ENCODE measurements at places on chromosomes 16 and 17.

GRCh38 chr17:17098551-17099179 is 56.4 kb downstream of the MPRIP start:
- DNase-seq, result no peak

DNA sequence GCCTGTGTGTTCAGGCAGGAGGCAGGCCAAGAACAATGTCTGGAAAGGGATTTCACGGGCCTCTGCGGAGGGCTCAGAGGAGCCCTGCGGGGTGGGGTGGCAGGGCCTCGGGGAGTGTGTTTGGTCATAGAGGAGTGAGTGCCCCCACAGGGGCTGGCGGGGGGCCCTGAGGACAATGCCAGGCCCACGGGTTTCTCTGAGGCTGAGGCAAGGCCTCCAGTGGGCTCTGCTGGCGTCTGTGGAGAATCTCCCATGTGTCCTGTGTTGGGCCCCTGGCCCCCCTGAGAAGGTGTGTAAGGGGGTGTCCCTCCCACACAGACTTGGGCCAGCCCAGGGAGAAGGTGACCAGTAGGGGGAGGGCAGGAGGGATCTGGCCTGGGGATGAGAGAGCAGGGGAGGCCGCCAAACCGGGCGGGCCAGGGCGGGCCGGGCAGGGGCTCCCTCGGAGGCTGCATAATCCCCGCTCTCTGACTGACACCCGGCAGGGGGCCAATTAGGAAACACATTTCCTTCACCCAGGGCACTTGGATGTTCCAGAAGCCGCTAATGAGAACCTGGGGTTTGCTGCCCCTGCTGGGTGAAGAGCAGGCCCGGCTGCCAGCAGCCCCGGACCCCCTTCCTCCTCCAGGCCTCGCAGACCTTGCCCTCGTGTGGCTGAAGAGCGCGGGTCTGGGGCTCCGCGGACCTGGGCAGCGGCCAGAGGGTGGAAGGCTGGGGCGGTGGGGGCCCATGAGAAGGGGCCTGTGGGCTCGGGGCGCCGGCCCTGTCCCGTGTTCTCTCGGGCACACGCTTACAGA is 204.2 kb downstream of the NTN1 start:
- no peak for DNase-seq

GRCh38 chr16:76913046-76913445 is 277.9 kb upstream of the MON1B start:
- no peak for DNase-seq

DNA sequence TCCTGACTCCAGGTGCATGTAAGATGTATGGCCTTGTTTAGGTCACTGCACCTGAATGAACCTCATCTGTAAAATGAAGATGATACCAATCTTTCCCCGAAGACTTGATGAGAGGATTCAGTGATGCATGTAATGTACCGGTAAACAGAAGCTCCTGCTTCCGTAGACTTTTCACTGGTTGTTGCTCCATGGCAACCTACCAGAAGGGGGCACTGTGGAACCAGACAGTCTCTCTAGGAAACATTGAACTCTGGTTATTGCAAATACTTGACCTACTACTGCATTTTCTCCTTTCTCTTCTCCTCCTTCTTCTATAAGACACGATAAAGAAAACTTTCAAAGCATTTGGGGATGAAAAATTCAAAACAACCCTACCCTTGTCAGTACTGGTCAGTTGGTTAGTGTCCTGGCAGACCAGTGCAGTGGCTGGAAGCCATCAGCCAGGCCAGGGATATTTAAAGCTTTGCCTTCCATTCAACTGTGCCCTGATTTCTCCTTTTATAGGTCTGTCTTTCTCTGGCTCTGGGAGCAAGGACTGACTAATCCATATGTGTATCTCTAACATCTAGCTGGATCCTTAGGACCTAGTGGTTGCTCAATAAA is 667.4 kb upstream of the SALL1 start:
- no peak for DNase-seq

- no peak for DNase-seq
Measured at GRCh38 chr17:64387145-64387473, 3.6 kb downstream of the PECAM1 start.

- no peak for DNase-seq
Measured at GRCh38 chr16:3997231-3997841, 116.8 kb upstream of the CREBBP start.

- DNase-seq, result peak; percentile 30
Measured at GRCh38 chr17:1365445-1366039, 34.5 kb downstream of the YWHAE start.

DNA sequence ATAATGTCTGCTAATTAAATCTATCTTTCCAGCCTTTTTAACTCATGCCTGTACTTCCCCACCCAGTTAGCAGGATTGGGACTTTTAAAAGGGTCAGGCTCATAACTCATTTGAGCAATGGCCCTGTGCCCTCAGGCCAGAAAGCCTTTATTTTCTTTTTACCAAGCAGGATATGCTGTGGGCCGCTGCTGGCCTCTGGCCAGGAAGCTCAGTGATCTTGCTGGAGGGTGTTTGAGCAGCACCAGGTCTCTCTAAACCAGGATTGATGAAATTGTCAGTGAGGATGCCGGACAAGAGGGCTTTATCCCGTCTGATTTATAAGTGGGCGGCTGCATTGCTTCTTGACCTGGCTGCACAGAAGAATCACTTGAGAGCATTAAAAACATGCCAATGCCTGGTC is 187.8 kb downstream of the RAB11FIP4 start:
- DNase-seq, result no peak

DNA sequence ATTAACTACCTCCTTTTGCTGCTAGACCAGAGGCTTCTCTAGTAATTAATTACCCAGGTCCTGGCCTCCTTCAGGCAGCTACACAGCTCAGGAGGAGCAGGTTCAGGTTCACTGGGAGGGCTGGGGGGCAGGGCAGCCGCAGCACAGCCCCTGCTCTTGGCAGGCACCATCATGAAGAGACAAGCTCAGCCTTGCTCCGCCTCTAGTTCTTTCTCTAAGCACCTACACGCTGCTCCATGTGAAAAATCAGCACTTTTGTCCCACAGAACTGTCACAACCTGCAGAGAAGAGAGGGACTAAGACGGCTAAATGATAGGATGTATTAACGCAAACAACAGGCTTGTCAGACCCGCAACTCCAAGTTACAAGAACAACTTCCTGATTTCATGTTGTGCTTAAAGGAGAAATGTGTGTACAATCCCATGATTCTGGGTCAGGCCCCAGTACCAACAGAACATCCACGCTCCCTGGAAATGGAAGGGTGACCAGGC is 53.4 kb downstream of the GRB2 start:
- DNase-seq, result no peak

GRCh38 chr16:561957-562938 is 2.1 kb downstream of the PRR35 start:
- DNase-seq, result no peak

DNA sequence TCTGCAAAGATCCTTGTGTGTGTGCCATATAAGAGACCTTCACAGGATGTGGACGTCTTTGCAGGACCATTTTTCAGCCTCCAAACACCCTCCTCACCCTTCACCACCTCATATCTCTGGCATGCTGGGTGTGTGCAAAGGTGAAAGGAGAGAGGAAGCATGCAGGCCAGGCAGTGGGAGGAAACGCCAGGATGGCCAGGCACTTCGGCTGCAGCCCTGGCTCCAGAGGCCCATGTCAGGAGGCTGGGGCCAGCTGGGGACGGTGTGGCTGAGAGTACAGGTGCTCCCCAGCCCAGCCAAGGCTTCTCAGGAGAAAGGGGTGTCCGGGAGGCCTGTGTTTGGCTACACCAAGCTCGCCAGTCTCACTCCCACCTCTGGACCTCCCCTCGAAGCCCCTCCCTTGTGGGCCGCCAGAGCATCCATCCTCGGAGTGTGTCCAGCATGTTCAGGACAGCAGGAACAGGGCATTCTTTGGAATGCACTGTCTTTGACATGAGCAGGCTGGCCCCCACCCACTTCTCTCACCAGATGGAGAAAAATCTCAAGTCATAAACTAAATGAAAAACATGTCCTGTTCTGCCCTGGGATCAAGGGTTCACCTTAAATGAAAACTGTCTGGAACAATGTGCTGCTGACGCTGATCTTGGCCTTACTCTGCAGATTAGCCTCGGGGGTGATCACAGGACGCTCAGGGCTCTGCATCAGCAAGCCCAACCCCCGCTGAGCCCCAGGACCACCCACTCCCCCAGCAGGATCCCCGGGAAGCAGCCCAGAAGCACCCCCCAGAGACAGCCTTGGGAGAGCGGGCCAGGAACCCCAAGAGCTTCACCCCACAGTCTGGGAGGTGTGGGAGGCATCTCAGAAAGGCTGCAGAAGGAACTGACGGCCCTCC is 15.9 kb downstream of the PEMT start:
- DNase-seq, result no peak

DNA sequence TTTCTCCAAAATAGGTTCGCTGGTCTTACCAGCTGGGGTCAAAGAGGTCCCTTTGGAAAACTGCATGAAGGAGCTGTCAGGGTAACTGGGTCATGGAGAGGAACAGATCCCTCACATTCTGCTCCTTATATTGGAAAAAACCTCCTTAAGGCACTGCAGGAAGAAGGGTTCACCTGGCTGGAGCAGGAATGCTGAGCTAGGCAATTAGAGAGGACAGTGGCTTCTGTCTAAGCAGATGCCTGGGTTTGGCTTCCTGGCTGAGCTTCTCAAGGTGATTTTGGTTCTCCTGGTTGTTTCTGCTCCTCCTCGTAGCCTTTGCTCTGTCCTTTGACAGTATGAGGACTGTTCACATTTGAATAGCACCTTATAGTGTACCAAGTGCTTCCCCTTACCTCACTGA is 19.6 kb downstream of the ITGB3 start:
- DNase-seq, result no peak

GRCh38 chr17:76547183-76547641 is 7.4 kb downstream of the PRCD start:
- DNase-seq, result no peak

- DNase-seq, result no peak
Measured at GRCh38 chr17:43051969-43052368, 26.9 kb downstream of the RND2 start.

DNA sequence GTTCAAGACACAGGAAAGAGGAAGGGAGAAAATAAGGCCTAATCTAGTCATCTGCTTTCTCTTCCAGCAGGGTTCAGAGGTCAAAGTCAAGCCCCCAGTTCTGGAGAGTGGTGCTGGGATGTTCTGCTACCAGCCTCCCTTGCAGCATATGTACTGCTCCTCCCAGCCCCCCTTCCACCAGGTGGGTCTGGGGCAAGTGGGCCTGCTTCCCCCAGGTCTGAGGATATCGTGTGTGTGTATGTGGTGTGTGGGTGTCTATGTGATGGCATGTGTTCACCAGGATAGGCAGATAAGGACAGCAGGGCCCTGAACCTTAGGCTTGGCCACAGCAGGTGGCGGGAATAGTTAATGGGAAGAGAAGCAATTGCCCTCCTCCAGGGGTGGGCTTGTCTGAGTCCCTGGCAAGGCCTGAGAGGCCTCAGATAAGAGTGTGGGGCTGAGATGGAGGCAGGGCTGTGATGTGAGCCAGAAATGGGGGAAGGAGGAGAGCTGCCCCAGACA is 21.1 kb downstream of the FOXN1 start:
- no peak for DNase-seq

GRCh38 chr17:45963889-45964288 is 35.2 kb upstream of the STH start:
- no peak for DNase-seq

- DNase-seq, result no peak
Measured at GRCh38 chr17:15349119-15349518, 7.7 kb upstream of the TEKT3 start.

GRCh38 chr16:28986492-28986891 is 1.6 kb downstream of the LAT start:
- DNase-seq, result no peak

GRCh38 chr17:17154981-17155380 is 51.2 kb downstream of the PLD6 start:
- no peak for DNase-seq

Measured in T-helper 17 cell (primary cell).